ENCODE measurements at places on chromosomes 12 and 14. TPM values are rescaled to one million over a fixed set of nuclear protein-coding genes. Genes with fewer than 3 reads are reported as not detected.

DNA sequence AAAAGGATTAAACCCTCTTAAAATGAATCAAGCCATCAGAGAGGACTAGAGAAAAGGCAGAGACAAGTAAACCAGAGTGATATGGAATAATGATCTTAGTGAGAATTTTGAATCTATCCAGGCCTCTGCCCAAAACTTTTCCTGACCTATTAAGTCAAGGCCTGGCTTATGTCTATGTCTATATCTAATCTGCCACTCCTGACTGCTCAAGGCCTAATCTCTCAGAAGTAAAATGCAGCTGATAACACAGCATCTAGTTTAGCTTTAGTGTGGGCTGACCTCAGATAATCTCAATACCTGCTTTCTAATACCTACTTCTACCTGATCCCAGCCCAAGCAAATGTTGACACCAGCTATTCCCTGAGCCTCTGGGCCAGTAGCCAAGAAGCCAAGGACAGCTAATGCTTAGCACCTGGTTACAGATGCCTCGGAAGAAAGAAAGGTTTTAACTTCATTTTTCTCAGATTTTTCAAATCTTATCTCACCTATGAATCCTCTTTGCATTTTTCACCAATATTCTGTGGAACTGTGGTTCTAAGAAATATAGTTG is 1472.5 kb upstream of the SEL1L start:
- no peaks in the 10 kb centered on the region for H3K4me1 ChIP-seq
- no peak overlapping the region for H3K27ac ChIP-seq
- DNase-seq, result no peak
- H3K36me3 ChIP-seq, result no peaks in the 10 kb centered on the region
- no peak overlapping the region for H3K4me3 ChIP-seq

GRCh38 chr12:24109381-24110039 is 160.0 kb upstream of the SOX5 start:
- no peak for DNase-seq
- no peaks in the 10 kb centered on the region for H3K36me3 ChIP-seq
- no peaks in the 10 kb centered on the region for H3K4me1 ChIP-seq
- H3K27ac ChIP-seq, result no peak overlapping the region
- H3K27me3 ChIP-seq, result no peaks in the 10 kb centered on the region

DNA sequence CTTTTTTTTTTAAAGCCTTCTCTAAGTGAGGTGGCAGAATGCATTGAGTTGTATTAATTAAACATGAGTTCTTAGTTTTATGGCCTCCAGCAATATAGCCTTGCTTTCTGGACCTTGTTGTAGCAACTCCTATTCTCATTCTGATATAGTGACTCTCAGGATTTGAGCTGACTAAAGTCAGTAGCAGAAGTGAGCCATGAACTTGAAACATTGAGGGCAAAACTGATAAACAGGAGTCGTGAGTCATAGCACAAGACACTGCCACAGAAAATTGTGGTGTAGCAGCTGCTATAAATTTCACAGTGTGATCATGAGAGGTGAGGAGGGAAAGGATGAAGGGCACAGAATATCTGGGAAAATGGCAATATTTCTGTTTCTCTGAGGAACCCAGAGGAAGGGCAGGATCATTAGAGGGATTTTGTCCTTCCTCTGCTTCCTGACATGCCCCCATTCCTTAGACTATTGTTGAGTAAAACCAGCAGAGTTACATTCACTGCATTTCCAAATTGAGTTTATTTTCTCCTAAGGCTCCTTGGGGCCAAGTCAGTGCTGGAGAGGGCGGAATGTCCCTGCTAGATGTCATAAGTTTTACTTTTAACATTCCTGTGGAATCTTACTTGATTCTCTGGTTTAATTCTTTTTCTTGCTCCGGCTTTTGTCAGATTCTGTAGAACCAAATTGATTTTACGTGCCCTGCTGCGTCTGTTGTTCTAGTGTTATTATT is 7.5 kb downstream of the KLRG1 start:
- H3K27ac ChIP-seq, result peak overlapping the region; percentile 52
- peak; percentile 47 for DNase-seq

ARHGEF40 gene
- total RNA-seq, result 36.9 TPM
